ENCODE measurements at places on chromosomes 7 and 10.

- no peak for DNase-seq
Observed at GRCh38 chr10:3270577-3271316, 98.2 kb upstream of the PITRM1 start.

DNA sequence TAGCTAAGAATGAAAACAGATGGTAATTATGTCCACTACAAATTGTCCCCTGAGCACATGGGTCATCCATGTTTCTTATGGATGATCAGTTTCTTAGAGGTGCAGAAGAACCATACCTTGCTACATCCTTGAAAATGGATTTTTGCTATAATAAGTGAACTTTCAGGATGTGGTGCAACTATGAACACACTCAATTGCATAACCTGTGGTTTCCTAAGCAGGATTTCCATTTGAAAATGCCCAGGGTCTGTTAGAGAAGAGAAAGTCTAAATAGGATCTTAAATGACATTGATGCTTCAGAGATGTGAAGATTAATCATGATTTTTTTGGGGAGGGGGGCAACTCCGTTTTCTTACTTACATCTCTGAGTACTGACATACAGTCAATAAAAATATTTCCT, 39.6 kb upstream of the CACNB2 start:
- no peak for DNase-seq

DNA sequence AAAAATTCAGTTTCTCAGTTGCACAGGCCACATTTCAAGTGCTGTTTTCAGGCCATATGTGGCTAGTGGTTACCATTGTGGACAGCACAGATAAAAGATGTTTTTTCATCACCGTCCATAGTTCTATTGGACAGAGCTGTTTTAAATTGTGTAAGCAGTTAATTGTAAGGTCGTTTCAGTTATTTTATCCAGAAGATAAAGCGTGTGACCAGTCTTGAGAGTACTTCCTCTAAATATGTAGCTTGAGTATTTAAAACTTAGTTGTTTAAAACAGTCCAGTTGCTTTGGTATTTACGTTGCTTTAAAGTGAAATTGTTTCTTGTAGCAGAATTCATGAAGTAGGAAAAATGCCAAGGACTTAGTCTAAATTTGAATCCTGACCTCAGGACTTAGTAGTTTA, 66.9 kb downstream of the ZNRF2 start:
- no peak for DNase-seq

GRCh38 chr7:30674876-30675275, 7.4 kb downstream of the CRHR2 start:
- DNase-seq: no peak

- DNase-seq: no peak
Observed at GRCh38 chr7:98629001-98629431, 11.9 kb downstream of the NPTX2 start.

Data from NCI-H460 (cell line).